Nephron progenitor cell (in vitro differentiated cells): ENCODE measurements at places on chromosomes 7 and 10.

- no peak for DNase-seq
Measured at GRCh38 chr10:97648562-97649404, 8.3 kb downstream of the PI4K2A start.

DNA sequence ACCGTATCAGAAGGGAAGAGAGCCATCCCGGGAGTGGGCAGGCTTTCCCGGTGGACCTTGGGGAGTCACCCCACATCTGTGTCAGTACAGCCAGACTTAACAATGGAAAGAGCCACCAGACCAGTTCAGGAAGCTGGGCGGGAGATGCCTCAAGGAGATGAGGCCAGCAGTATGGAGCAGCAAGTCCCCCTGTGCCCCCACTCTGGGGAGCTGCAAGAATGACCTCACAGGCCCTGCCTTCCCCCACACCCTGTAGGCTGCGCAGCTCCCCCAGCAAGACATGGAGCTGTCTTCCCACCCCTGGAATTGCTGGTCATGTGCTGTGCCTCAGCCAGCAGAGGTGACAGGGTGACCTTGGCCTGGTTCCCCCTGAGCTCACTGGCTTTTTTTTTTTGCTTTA, 76.8 kb upstream of the INSIG1 start:
- DNase-seq, result no peak

GRCh38 chr10:121708728-121709674, 110.8 kb upstream of the FGFR2 start:
- DNase-seq, result peak; percentile 19

DNA sequence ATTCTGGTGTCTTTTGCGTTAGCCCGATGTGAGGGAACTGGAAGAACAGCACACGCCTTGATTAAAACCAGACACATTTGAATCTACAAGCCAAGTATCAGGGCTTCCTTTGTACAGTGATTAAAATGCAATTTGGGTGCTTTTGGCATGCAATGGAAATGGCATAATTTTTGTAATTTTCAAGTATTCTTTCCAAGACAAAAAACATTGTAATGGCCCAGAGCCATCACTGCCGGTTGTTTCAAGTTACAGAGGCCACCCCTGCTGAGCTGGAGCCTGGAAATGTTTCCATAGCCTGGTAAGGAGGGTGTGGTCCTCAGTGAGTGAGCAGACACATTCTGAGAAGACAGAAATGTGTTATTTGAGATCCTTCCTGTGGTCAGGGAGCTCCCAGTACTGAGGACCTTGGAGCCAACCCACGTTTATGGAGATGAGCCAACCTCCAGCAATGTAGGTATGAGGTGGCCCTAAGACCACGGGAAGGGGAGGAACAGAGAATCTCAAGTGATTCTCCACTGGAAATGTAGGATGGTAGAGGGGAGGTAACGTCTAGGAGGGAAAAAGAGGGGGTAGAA, 20.9 kb downstream of the TEX36 start:
- no peak for DNase-seq

DNA sequence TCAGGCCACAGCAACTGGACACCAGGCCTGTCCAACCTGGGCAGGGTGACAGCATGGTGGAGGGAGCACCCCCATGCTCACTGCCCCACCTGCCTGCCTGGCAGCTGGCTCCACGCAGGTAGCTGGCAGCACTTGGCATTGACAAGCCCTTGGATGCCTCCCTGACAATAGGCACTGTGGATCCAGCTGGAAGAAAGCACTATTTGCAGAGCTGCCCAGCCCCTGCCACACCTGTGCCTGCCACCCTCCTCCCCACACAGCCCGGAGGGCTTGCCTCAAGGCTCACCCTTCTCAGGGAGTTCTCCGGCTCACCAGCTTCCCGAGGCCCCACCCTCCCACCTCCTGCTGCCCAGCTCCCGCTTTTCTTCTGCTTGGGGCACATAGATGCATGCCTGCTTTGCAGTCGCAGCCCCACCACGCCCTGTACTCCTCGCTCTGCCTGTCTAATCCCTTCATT, 160.1 kb downstream of the NEURL1 start:
- no peak for DNase-seq

GRCh38 chr7:135260930-135261721, 27.5 kb downstream of the STRA8 start:
- no peak for DNase-seq
